ENCODE measurements at places on chromosomes 7 and 10.

DNA sequence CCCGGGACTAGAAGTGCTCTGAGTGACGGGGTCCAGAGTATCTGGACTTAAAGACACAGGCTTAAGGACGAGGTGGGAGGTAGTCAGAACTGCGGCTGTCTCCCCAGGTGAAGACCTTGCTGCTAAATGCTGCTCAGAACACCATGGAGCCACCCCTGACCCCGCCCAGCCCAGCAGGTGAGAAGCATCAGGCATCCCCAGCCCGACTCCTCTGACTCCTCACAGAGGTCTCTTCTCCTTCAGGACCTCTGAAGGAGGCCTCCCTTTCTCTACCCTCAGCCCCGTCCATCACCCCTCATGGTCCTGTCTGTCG lies 5.8 kb downstream of the NFKB2 start:
- no peak for DNase-seq

DNA sequence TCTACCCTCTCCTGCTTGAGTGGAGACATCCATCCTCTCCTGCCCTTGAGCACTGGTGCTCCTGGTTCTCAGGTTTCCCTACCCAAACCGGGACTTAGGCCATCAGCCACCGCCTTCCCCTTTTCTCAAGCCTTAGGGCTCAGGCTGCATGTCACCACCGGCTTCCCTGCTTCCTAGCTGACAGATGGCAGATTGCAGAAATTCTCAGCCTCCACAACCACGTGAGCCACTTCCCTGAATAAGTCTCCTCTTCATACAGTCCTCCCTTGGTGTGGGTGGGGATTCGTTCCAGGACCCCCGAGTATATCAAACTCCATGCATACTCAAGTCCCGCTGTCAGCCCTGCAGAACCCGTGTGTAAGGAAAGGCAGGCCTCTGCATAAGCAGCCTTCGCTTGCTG lies 203.5 kb upstream of the ZNF32 start:
- peak; percentile 68 for DNase-seq

DNA sequence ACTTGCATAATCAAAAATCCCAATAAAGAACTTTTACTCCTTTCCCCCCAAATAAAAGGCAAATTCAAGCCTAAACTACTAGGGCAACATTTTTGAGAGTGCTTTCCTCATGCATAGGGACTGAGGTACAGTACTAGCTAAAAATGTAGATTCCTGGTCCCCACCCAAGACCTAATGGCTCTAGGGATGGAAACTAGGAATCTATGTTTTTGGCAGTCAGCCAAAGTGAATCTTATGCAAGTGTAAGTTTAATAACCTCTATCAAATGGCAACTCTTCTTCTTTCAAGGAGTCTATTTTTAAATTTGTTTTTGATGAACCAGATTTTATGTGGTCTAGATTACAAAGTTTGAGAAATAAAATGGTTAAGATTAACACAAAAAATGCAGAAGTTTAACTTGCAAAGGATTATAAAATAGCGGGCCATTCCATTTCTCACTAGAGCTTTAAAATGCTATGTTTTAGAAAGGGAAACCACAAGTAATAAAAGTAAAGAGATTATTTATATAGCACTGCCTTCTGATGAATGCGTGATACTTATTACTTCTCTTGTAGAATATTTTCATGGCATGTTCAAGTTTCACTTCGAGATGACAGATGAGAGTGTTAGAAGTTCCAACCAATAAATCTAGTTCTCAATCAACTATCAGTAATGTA lies 70.4 kb upstream of the MDFIC start:
- no peak for DNase-seq

GRCh38 chr10:113517901-113518260 lies 35.0 kb upstream of the HABP2 start:
- no peak for DNase-seq

DNA sequence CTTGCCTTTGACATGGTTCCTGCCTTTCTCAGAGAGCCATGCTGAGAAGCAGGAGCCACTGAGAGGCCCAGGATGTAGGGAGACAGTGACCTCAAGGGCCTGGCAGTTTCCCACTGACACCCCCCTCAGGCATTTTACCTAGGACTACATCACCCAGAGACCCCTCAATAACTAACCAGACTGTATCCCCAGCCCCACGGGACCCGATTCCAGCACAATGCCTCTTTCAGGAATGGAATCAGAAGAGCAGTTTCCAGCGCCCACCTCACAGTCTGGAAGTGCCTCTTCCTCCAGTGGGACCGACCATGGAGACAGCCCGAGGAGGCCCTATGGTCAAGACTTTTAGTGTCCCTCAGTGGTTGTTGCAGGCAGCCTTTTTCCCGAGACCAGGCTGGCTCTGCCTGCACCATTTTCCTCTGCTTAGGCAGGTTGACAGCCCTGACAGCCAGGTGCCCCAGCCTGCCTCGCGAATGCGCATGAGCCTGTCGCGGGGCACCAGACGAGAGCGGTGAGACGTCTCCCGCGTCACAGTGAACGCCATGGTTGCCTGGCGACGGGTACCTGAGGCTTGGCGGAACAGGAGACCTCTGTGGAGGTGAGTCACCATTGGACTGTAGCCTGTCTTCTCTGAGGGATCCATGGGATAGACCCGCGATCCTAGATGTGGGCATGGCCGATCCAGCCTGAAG lies 28.4 kb upstream of the ZNF273 start:
- DNase-seq: no peak

GRCh38 chr10:5310914-5311313 lies 53.9 kb upstream of the UCN3 start:
- no peak for DNase-seq

GRCh38 chr7:140218656-140219055 lies 41.9 kb upstream of the KDM7A start:
- DNase-seq: no peak

DNA sequence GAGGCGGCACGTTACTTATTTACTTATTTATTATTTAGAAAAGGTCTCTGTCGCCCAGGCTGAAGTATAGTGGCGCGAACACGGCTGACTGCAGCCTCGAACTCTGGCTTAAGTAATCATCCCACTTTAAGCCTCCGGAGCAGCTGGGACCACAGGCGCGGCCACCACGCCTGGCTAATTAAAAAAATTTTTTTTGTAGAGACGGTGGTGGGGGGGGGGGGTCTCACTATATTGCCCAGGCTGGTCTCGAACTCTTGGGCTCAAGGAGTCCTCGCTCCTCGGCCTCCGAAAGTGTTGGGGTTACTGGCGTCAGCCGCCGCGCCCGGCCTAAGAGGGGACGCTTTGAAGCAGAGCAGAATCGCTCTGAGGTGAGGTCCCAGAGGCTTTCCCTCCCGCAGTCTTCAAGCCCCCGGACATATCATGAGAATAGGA lies 675 bp upstream of the FRAT2 start:
- DNase-seq: no peak

GRCh38 chr7:1538544-1539180 lies 8.2 kb downstream of the MAFK start:
- DNase-seq: no peak

DNA sequence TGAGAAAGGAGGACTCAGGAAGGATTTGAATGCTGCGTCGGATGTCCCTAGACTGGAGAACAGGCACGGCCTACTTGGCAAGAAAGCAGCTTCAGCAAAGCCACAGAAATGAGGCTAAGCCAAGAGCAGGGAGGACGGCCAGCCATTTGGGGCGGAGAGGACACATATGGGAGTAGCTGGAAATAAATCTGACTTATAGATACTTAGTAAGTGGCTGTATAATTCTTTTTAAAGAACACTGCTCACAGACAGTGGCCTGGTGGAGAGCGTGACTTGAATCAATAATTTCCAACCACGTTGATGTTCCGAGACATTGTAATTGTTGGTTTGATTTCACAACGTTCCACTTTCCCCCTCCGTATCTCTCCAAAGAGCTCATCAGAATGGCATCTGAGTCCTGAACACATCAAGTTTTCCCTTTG lies 67.7 kb upstream of the JCAD start:
- DNase-seq: no peak

- DNase-seq: no peak
Measured at GRCh38 chr10:108788891-108789290, 1134.4 kb downstream of the XPNPEP1 start.

GRCh38 chr7:144769352-144769751 lies 66.5 kb downstream of the TPK1 start:
- DNase-seq: no peak

GRCh38 chr10:107747851-107748250 lies 583.3 kb upstream of the SORCS1 start:
- DNase-seq: no peak

GRCh38 chr7:132836746-132837145 lies 245.1 kb downstream of the CHCHD3 start:
- peak; percentile 62 for DNase-seq

DNA sequence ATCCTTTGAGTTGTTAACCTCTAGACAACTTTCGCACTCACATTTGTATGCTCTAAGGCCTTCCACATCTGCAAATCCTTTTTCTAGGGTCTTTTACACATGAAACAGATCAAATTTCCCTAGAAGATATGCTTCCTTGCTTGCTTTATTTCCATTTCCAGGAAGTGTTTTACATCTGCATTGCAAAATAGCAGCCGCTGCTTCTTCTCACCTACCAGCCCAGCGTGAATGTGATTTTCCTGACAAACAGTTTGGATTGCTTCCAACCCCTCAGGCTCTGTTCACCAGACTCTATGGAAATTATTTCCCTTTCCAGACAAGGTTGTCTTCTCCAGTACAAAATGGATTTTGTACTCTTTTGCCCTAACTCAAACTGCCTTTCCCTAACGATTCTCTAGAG lies 50.9 kb upstream of the PAPSS2 start:
- DNase-seq: no peak

DNA sequence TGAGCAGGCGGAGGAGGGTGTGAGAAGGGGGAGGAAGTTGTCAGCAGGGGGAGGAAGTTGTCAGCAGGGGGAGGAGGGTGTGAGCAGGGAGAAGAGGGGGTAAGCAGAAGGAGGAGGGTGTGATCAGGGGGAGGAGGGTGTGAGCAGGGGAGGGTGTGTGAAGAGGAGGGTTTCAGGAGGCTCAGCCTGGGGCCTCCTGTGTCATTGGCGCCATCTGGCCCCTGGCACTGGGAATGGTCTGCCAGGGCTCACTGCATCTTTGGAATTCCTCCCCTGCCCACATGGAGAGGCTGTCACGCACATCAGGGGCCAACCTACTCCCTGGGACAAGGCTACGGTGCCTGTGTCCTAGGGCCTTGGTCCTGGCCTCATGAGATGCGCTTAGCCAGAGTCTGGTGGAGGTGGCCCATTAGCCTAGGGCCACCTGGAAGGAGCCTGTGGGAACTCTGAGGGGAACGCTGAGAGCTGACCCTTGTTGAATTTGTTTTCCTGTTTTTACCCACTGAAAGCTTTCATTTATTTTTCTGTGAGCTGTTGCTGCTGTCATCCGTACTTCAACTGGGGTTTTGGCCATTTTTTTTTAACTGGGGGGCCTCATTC lies 18.0 kb downstream of the CAMK2B start:
- peak; percentile 54 for DNase-seq

- DNase-seq: peak; percentile 11
Measured at GRCh38 chr10:26269754-26270153, 53.2 kb downstream of the GAD2 start.

GRCh38 chr7:101377189-101377736 lies 14.6 kb downstream of the COL26A1 start:
- DNase-seq: no peak

DNA sequence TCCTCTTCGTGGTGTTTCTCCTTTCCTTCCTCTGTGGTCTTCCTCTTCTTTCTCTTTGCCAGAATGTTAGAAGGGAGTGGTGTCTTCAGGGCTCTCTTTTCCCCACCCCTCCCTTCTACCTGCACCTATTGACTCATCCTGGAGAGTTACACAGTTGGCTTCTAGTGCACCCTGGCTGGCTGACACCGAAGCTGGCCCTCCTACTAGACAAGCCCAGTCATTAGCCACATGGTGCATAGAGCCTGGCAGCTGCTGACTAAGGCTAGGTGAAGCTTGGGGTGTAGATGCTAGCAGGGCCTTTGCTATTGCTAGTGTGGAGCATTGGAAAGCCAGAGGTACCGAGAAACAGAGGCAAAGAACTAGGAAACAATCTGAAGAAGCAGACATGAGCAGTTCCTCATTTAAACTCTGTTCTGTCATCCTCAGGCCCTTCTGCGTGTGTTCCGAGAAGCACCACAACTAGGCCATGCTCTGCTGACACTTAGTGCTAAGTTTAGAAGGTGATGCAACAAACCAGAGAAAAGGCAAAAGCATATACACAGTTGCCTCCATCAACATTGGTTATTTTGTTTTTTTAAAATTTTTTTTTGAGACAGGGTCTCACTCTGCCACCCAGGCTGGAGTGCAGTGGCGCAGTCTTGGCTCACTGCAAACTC lies 213.9 kb downstream of the BAMBI start:
- DNase-seq: peak; percentile 54

DNA sequence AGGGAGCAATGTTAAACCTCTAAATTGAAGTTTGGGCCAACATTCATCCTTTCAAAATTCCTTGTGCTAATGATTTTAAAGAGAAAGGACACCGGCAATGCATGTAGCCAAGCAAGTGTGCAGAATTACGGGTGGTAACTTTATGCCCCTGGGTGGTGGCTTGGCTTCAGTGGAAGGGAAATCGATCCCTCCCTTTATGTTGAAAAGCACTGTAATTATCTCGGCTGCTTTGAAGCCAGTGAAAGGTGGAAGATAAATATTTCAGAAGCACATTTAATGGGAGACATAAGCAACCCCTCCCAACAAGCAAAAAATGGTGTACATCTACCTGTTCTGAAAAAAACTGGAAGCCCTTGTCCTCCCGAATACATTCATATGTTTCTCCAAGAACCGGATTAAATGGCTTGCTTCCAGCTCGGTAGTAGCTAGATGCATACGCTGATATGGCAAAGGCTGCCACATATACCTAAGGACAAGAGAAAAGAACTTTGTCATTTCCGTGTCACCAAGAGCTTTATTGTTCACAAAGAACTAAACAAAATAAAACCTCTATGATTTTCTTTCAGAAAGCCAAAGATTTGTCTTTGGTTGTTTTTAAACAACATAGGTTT lies 73.3 kb upstream of the GSDME start:
- DNase-seq: no peak

- no peak for DNase-seq
Measured at GRCh38 chr7:84083846-84084245, 110.7 kb downstream of the SEMA3A start.

DNA sequence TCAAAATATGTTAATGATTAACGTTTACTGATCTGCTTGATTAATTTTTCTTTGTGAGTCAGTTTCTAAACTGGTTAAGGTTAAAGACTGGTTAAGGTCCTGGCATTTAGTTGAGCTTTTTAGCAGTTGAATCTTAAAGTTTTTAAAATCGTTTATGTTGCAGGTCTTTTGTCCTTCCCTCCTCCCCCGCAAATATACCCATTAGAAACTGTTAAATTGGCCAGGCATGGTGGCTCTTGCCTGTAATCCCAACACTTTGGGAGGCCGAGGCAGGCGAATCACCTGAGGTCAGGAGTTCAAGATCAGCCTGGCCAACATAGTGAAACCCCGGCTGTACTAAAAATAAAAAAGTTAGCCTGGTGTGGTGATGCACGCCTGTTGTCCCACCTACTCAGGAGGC lies 100.9 kb downstream of the PODXL start:
- no peak for DNase-seq

GRCh38 chr7:131945313-131945911 lies 389.0 kb upstream of the PODXL start:
- peak; percentile 28 for DNase-seq

- DNase-seq: no peak
Measured at GRCh38 chr7:18808026-18808425, 309.4 kb downstream of the TWIST1 start.
